Pancreas (tissue), 10 donors: ENCODE measurements at places on chromosomes 13 and 19. TPM values are rescaled to one million over a fixed set of nuclear protein-coding genes. Genes with fewer than 3 reads are reported as not detected.

MPV17L2 gene
- total RNA-seq = 4.7 TPM

ZNF90 gene
- total RNA-seq = 4.1 TPM

ZNF550 gene
- 4.1 TPM for total RNA-seq

TRPM4 gene
- total RNA-seq = 18.2 TPM

ZNF415 gene
- 3.7 TPM for total RNA-seq

DNA sequence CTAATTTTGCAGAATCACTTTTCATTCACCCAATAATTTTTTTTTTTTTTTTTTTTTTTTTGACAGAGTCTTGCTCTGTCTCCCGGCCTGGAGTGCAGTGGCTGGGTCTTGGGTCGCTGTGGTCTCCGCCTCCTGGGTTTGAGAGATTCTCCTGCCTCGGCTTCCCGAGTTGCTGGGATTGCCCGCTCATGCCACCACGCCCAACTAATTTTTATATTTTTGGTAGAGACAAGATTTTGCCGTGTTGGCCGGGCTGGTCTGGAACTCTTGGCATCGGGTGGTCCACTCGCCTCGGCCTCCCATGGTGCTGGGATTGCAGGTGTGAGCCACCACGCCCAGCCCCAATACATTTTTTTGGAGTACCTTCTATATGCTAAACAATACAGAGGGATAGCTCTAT is 1120.0 kb upstream of the ATXN8OS start:
- H3K4me1 ChIP-seq = no peaks in the 10 kb centered on the region
- no peak overlapping the region for H3K27ac ChIP-seq
- H3K27me3 ChIP-seq = no peaks in the 10 kb centered on the region
- H3K36me3 ChIP-seq = no peaks in the 10 kb centered on the region
- no peak overlapping the region for H3K4me3 ChIP-seq
- no peak for DNase-seq

GRCh38 chr13:26967119-26968038 is 204.2 kb downstream of the USP12 start:
- no peaks in the 10 kb centered on the region for H3K27me3 ChIP-seq
- peaks cover 47% of the 10 kb centered on the region for H3K4me1 ChIP-seq
- no peak overlapping the region for H3K4me3 ChIP-seq
- DNase-seq = no peak

ZNF763 gene
- 3.3 TPM for total RNA-seq

- H3K27me3 ChIP-seq = peaks cover 7% of the 10 kb centered on the region
- H3K36me3 ChIP-seq = no peaks in the 10 kb centered on the region
- no peak for DNase-seq
- no peak overlapping the region for H3K27ac ChIP-seq
- H3K4me3 ChIP-seq = no peak overlapping the region
Measured at GRCh38 chr19:18791315-18791678, 192 bp upstream of the COMP start.

DNA sequence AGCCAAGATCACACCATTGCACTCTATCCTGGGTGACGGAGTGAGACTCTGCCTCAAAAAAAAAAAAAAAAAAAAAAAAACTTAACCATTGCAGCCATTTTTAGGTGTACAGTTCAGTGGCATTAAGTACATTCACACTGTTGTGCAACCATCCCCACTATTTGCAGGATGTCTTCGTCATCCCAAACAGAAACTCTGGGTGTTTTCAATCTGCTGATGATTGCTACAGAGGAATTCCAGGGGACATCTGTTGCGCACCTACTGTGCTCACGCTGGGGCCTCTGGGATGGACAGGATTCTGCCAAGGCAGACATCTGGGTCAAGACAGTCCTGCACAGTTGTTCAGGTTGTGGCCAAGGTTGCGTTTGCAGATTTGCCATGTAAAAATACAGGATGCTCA is 2.4 kb upstream of the APOC4 start:
- H3K4me1 ChIP-seq = peaks cover 7% of the 10 kb centered on the region
- H3K27ac ChIP-seq = no peak overlapping the region
- DNase-seq = no peak
- no peaks in the 10 kb centered on the region for H3K36me3 ChIP-seq
- H3K27me3 ChIP-seq = no peaks in the 10 kb centered on the region
- no peak overlapping the region for H3K4me3 ChIP-seq

DNA sequence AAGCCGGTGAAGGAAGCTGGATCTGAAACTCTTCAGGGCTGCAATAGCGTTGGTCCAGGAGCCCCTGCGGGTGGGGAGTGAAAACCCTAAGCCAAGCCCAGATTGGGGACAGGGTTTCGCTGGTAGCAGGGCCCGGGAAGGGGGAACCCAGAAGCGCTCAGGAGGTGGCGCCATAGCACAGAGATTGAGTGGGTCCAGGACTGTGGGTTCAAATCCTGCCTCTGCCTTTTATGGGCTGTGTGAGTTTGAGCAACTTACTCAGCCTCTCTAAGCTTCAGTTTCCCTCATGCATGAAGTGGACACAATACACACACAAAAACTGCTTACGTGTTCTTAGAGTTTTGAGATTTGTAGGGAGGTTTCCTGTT is 8.3 kb upstream of the SYCN start:
- H3K27ac ChIP-seq = no peak overlapping the region
- H3K27me3 ChIP-seq = no peaks in the 10 kb centered on the region
- H3K4me1 ChIP-seq = peaks cover 11% of the 10 kb centered on the region
- no peak for DNase-seq

DNA sequence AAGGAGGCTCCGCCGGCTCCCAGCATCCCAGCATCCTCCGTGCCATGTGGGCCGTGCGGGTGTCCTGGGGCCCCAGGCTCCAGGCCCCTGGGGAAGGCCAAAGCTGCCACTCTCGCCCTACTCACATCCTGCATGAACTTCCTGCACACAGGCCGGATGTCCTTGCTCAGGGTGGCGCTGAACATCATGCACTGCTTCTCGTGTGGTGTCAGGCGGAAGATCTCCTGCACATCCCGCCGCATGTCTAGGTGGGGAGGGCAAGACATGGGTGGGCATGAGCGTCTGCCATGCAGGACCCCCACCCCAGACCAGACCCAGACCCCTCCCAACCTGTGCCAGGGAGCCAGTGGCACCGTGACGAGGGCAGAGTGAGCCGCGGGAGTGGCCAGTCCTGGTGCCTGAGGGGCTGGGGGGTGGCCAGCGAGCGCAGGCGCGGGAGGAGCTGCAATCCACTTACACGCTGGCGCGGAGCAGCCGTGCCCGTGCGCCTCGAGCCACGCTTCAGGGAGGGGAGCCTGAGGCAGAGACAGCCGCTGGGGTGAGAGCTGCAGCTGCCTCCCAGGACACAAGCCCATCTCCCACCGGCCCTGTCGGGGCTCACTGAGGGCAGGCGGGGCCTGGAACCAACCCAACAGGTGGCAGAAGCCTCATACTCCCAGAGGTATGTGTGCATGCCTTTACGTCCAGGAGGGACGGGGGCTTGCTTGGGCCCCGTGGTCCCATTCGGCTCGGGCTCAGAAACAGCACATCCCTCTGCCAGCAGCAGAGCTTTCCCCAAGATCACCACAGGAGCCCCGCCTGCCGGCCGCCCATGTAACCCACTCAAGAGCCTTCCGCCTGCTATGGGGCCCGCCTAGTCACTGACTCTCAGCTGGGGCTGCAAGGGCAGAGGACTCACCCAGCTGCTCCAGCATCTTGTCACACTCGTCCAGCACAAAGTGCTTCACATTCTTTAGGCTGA is 8.8 kb downstream of the DDX39A start:
- no peak overlapping the region for H3K4me3 ChIP-seq
- no peak for DNase-seq
- no peaks in the 10 kb centered on the region for H3K4me1 ChIP-seq
- no peak overlapping the region for H3K27ac ChIP-seq
- H3K27me3 ChIP-seq = no peaks in the 10 kb centered on the region
- peaks cover 37% of the 10 kb centered on the region for H3K36me3 ChIP-seq

TPM4 gene
- total RNA-seq = 56.7 TPM
